T1000 (cell line): ENCODE measurements at places on chromosomes 11 and 22.

GRCh38 chr11:69430566-69430965 is 50.9 kb upstream of the LINC01488 start:
- DNase-seq: peak; percentile 45

DNA sequence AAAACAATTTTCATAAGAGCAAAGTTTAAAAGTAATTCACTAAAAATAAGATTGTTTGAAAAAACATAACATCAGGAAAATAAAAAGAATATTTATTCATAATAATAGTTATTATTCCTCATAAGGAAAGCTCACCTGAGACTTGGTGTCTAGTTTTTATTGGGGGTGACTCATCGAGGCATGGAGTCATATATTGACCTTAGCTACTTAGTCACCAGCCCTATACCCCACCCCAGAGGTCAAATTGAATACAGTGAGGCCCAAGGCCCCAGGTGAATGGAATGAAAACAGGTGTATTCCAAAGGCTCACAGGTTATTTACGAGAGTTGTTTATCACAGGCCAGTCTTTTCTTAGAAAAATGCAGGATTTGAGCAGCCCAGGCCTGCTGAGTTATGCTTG is 36.9 kb downstream of the CNTF start:
- DNase-seq: no peak

GRCh38 chr11:102573851-102574250 is 43.3 kb upstream of the MMP7 start:
- no peak for DNase-seq

- DNase-seq: no peak
Observed at GRCh38 chr11:88188251-88188931, 13.1 kb upstream of the RAB38 start.

- no peak for DNase-seq
Observed at GRCh38 chr11:75539459-75540334, 14.0 kb upstream of the GDPD5 start.

GRCh38 chr11:34585735-34586487 is 35.0 kb upstream of the EHF start:
- DNase-seq: no peak

DNA sequence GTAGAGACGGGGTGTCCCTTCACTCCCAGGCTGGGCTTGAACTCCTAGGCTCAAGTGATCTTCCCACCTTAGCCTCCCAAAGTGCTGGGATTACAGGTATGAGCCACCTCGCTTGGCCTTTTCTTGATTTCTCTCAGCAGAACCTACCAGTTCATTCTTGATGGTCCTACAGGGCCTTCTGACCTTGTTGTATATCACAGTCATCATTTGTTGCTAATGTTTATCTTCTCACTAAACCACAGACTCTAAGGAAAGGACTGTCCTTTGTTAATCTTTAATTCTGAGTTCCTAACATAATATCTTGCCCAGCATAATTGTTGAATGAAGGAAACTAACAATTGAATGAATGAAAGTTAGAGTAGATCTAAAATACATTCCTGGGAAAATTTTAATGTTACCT is 22.0 kb upstream of the ZC3H12C start:
- no peak for DNase-seq

GRCh38 chr11:28736256-28736655 is 628.1 kb downstream of the METTL15 start:
- no peak for DNase-seq

- no peak for DNase-seq
Observed at GRCh38 chr11:76282811-76283595, 76.7 kb upstream of the WNT11 start.

DNA sequence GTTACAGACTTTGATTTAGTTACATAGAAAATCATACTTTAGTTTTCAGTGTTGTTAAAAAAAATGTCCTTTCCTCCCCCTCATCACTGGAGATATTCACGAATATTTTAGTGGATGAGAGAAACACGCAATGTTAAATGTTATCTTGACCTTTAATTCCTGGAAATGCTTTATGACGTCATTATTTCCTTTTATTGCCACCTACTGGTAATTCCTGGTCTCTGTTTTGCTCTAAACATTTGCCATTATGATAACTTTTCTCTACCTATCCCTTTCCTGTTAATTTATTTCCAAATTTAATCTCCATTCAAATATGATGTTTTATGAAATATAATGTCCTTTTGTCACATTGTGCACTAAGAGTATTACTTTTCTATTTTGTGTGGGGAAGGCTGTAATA is 770.6 kb downstream of the FAM181B start:
- no peak for DNase-seq

DNA sequence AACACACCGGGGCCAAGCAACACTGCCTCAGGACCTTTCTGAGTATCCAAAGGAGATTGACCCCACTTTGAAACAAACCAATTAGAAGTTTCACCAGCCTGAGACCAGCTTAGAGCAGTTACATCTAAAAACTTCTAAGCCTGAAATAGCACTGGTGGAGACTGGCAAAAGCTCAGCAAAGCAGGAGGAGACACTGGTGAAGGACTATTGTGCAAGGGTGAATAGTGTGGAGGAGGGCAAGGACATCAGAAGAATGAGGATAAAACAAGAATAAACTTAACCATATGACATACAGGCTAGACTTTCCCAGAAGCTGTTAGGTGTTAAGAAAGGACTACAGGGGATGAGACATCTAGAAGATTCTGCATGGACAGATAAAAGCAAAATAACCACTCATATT is 152.4 kb downstream of the FCHSD2 start:
- DNase-seq: no peak

GRCh38 chr22:25928038-25928437 is 186.1 kb downstream of the MYO18B start:
- no peak for DNase-seq

DNA sequence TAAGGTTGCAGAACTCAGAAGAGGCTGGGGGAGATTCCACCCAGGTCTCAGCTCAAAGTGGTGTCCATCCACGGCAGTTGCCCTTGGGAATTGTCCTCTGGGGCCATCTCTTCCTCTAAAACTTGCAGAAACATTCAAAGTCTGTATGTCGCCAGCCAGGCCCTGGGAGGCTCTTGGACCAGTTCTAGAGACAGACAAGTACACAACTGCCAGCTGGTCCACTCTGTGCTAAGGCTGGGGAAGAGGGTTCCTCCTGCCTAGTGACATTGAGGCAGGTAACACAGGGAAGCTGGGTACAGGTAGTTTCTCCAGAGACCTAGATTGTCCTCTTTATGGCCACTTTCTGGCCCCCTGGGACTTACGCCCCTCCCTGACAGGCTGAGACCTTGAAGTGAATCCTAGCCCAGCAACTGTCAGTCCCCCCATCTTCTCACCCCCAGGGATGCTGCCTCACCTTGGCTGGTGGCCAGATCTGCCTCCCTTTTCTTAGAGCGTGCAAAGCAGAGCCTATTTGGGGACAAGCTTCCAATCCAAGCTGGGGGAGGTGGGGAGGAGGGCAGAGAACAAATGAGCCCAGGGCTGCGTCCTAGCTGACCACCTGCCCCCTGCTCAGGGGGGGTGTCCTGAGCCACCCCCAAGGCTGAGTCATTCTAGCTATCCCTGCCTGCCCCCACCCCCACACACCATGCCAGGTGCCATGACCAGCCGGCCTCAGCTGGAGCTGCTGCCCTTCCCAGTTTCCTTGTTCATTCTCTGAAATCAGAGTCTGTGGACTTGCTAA is 8.4 kb downstream of the FAM83F start:
- no peak for DNase-seq

DNA sequence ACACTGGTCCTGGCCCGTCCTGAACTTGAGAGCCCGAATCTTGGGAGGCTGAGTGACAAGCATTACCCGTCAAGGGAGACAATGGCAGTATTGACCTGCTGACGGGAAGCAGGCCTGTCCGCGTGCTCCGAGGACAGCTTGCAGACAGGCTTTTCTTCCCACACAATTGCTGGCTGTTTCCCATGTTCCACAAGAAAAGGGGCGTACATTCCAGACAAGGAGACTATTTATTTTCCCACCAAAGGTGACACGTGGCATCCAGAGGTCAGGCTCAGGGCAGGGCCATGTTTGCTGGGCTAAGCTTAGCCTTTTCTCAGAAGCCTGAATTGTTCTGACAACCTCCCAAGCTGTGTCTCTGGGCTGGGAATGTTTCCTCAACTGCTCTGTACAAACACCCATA is 86.9 kb upstream of the SPON1 start:
- DNase-seq: no peak

GRCh38 chr11:11620921-11621572 is 758 bp downstream of the GALNT18 start:
- no peak for DNase-seq

GRCh38 chr22:27757928-27758525 is 43.5 kb downstream of the MN1 start:
- no peak for DNase-seq

- DNase-seq: no peak
Observed at GRCh38 chr11:55942785-55943392, 6.7 kb upstream of the OR5I1 start.

DNA sequence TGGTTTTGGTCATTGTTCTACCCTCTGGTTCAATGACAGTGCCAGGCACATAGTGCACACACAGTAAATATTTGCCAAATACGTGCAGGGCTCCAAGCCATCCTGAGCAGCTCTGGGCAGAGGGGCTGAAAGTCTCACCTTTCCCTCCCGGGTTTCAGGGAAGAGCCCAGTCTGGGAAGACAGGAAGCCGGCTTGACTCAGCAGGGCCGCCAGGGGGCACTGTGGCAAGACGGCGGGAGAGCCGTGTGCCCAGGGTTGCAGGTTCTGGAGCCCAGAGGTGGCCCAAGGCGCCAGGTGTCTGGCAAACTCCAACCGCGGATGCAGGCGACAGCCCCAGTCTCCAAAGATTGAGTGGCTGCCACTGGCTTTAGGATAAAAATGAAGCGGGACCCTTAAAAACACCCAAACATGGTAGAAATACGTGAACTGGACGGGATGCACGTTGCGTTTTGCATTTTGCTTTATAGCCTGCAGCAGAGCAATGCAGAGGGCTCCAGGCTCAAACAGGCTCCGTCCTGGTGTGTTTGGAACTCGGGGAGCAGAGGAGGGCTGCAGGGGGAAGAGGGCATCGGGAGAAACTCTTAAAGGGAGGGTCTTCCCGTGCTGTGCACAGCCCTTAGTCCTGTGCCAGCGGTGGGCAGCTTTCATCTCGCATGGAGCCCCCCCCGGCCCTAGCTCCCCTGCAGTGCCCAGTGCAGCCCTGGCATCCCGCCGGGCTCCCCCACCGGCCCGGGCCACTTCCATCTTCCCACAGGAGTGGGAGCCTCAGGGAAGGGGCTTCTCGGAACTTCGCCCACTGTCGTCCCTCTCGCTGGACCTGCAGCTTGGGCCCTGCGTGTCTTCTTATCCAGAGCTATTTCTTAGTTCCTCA is 10.7 kb downstream of the KRTAP5-5 start:
- DNase-seq: no peak

DNA sequence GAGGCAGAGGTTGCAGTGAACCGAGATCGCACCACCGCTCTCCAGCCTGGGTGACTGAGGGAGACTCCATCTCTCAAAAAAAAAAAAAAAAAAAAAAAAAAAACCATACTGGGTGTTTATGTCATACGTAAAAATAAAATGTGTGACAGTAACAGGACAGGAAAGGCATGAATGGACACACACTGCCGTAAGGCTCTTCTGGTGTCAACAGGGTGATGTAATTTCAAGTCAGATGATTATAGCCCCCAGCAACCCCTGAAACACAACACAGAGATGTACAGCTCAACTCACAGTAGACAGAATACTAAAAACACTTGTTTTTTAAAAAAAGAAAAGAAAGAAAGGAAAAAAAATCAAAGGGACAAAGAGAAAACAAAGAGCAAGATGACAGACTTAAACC is 22.2 kb downstream of the SBF1 start:
- DNase-seq: no peak

- DNase-seq: no peak
Observed at GRCh38 chr11:93945596-93945995, 75.6 kb upstream of the HEPHL1 start.

DNA sequence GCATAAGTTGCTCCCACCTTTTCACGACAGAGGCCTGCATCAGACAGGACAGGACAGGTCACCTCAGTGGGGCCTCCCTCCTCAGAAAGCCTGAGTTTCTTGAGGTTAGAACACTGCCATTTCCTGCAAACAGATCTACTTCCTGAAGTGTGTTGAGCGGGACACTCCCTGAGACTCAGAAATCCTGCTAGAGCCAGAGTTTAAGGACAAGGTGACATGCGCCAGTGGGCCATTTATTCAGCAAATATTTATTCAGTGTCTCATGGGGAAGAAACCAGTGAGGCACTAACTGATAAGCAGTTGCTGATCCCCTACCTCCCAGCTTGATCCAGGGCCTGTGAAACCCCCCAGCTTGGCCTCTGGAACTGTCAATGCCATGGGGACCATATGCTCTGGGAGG is 454.6 kb downstream of the SOX6 start:
- no peak for DNase-seq

DNA sequence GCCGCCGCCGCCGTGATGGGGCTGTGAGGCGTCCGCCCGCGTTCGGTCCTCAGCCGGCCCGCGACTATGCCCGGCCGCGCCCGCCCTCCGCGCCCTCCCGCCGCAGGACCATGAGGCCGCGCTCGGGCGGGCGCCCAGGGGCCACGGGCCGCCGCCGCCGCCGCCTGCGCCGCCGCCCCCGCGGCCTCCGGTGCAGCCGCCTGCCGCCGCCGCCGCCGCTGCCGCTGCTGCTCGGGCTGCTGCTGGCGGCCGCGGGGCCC is 215 bp downstream of the ZNRF3 start:
- no peak for DNase-seq
